ENCODE measurements at places on chromosomes 1 and 21.

- no peak for DNase-seq
Observed at GRCh38 chr1:1199961-1200875, 6.2 kb downstream of the TNFRSF18 start.

GRCh38 chr1:4801192-4801924 is 146.9 kb downstream of the AJAP1 start:
- DNase-seq = peak; percentile 6

GRCh38 chr1:151935154-151935553 is 25.8 kb upstream of the THEM4 start:
- no peak for DNase-seq

DNA sequence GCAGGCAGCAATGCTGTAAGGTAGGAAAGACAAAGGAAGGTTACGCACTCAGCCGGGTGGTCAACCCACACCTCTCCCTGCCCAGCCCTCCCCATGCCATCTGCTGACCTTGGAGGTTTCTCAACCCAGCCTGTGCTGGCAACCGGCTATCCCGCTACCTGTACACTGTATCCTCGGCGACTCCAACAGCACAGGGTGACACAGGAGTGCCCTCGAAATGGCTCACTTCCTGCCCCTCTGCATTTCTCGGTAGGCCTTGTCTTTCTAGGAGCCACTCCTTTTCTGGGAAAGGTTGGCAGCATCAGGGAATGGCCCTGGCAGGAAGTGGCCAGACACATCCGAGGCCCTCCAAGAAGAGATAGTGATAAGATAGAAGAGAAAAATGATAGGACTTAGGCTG is 124.0 kb downstream of the PROX1 start:
- no peak for DNase-seq

DNA sequence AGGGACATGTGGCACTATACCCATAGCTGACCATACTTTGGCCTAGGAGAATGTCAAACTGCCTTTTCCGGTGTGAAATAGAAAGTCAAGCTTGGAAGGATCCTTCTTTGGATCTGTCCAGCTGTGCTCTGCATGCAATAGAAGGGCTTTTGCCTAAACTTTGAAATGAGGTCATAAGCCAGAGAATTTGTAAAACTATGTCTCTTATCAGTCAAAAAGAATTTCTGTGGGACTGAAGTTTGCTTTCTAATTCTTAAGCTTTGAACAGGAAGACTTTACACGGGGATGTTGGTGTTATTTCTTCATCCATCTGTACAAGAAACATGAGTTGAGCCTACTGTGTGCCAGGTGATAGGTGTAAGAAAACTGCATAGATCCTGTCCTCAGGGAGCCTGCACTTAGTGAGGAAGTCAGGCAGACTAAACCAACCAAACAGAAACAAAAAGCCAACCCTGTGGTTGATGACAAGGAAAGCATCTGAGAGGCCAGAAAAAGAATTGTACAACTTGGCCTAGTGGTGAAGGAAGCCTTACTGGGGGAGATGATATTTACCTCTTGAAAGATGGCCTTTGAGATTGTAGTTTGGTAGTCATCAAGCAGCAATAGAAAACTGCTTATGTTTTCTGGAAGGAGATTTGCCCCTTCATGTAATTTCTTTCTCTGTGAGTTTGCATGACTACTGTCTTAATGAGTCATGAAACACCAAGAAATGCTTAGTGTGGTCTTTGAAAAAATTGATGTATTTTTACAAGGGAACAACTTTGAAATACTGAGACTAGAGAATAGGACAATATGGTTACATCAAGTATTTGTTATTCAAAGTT is 24.8 kb downstream of the TGFB2 start:
- no peak for DNase-seq

DNA sequence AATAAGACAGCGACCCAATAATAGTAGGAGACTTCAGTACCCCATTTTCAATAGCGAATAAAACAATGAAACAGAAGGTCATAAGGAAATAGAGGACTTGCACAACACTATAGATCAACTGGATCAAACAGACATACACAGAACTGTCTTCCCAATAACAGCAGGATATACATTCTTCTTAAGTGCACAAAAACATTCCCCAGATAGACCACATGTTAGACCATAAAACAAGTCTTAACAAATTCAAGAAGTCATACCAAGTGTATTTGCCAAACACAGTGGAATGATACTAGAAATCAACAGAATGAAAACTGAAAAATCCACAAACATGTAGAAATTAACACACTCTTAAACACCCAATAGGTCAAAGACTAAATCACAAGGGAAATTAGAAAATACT is 78.0 kb downstream of the LBR start:
- DNase-seq = no peak

DNA sequence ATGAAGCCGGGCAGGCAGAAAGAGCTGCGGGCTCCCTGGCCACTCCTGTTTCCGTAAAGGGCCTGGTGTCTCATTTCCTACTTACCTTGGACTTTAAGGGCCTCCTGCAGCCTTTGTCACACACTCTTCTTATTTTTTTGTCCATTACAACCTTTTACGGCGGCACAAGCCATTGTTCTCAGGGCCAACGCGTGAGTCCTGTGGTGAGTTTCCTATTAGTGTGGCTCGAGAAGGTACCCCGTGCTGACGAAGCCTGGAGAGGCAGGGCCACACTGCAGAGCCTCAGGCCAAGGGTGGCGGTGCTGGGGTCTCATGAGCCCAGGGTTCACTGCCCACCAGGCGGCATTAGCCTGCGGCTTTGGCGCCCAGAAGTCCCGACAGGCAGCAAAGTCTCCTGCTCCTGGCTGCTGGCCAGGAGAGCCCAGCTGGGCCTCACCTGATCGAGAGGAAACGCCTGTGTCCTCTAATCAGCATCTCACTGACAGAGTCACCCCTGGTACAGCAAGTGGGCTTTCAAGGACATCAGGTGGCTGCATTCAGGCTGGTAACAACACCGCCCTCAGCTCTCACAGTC is 62.0 kb downstream of the SIK1 start:
- no peak for DNase-seq

DNA sequence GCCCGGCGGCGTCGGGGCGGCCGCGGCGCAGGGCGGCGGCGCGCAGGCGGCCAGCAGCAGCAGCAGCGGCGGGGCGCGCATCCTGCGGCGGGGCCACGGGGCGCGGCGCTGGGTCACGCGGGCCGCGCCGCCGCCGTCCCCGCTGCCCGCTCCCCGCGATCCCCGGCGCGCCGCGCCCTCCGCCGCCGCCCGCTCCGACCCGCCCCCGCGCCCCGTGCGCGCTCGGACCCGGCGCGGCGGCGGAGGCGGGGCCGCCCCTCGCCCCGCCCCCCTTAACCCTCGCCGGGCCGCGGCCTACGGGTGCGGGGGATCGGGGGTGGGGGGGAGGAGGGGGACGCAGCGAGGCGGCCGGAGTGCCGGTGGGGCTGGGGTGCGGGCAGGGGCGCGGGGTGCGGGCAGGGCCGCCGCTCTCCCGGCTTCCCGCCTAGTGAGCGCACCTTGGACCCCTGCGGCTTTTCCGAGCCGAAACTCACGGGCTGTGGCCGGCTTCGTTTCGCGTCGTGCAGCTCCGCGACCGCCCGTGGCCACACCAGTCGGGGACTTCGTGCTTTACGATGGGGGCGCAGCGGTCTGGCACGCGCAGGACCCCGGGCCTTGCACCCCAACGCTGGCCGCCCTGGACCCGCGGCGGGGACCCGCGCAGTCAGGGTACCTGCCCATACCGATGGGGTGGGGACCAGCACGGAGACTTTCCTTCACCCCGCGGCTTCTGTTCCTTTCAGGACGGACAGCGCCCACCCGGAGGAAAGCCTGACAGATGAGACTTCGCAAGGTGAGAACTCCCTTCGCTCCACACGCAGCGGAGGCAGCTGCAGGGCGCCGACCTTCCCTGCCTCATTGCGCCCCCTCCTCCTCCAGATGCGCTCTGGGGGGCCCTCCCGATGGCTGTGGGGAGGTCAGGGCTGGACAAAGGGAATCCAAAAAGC is at the start of gene FNDC10:
Gene FNDC10 (minus strand): TSS at position 201 of the 926 bp plus-strand sequence. CDS start 120 bp downstream, at position 81.
- DNase-seq = no peak

GRCh38 chr1:162072740-162073139 is 3.2 kb downstream of the NOS1AP start:
- no peak for DNase-seq

GRCh38 chr1:19040010-19040680 is 83.7 kb upstream of the IFFO2 start:
- no peak for DNase-seq

DNA sequence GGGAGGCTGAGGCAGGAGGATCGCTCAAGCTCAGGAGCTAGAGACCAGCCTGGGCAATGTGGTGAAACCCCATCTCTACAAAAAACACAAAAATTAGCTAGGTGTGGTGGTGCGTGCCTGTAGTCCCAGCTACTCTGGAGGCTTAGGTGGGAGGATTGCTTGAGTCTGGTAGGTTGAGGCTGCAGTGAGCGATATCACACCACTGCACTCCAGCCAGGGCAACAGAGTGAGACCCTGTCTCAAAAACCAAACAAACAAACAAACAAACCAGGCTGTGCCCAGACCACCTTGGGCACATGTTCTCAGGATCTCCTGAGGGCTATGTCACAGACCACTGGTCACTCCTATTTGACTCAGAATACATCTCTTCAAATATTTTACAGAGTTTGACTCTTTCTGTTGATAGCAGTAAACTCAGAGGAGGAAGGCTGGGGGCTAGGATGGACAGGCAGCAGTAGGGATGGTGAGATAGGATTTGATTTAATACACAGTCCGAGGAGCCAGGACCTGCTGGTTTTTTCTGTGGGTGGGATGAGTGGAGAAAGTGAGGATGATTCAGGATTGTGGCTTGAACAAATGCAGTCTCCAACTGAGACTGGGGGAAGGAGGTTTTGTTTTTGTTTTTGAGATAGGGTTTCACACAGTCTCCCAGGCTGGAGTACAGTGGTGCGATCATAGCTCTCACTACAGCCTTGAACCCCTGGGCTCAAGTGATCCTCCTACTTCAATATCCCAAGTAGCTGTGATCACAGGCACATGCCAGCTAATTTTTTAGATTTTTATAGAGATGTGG is 46.5 kb downstream of the OLFML3 start:
- DNase-seq = no peak

DNA sequence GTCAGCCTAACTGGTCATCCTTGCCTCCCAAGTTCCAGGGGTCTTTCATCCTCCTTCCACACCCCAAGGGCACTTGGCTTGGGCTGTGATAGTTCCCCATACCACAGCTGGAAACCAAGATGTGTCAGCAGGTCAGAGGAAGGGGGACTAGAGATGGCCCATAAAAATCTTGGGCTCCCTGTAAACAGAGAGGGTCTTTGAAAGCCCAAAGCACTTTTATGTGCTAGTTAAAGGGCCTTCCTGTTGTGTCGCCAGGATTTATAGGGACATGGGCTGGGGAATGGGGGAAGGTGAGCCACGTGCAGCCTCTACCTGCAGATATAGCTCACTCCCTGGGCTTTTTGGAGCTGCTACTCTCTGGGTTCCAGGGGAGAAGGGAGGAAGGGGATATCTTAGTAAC is 11.9 kb upstream of the UBL4B start:
- DNase-seq = no peak

GRCh38 chr1:167734841-167735240 is 13.1 kb downstream of the MPZL1 start:
- no peak for DNase-seq

GRCh38 chr21:34205811-34206571 is 132.6 kb downstream of the MRPS6 start:
- DNase-seq = peak; percentile 36

DNA sequence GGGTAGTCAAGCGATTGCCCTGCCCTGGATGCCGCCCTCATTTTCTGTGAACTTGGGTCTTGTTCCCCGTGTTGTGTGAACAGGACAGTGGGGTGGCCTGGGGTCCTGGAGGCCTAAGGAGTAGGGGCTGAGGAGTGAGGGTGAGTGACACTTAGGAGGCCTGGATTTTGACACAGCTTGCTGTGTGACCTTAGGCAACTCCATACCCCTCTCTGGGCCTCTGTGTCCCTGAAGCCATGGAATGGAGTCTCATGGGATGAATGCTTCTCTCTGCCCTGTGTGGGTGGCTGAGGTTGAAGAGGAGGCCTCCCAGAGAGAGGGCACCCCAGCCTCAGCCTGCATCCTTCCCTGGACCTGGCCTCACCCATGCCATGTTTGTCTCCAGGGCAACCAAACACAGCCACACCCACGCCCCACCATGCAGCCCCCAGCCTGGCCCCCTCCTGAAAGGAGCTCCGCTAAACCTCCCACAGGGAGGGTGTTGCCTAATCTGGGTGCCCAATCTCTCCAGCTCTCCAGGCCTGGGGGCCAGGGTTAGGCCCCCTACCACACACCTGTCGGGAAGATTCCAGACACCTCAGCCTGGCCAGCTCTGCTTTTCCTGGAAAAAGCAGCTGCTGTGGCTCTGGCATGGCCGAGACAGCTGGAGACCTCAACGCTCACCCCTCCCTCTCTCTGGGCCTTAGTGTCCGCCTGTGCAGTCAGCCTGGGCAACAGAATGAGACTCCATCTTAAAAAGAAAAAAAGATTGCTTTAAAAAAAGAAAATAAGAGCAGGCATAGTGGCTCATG is 9.9 kb downstream of the MYOM3 start:
- DNase-seq = no peak

DNA sequence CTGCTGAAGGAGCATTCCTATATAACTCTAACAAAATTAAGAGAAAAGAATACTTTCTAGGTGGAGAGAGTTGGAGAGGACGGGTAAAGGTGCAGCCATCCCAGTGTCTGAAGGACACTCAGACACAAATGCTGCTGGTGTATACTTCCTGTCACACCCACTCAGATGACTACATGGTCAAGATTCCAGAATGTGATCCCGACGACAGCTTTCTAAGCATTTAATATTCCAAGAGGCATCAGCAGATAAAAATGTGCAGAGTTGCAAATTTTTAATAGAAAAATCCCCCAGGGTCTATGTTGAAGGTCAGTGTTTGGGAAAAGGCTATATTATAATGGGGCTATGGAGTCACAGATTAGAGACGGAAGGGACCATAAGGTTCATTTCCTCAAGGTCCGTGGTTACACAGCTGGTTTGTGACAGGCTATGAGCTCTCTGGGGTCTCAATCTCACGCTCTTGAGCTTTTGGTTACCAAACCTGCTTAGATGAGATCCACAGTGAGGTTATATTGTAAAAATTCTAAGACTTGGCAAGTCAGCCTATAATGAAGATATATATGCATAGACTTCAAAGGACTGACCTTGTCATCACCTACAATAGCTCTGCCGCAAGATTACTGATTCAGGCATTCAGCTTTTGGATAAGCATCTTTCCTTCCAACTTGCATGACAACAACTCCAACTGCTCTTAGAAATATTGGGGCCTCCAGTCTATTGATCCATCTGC is 35.1 kb downstream of the ZNF281 start:
- no peak for DNase-seq

DNA sequence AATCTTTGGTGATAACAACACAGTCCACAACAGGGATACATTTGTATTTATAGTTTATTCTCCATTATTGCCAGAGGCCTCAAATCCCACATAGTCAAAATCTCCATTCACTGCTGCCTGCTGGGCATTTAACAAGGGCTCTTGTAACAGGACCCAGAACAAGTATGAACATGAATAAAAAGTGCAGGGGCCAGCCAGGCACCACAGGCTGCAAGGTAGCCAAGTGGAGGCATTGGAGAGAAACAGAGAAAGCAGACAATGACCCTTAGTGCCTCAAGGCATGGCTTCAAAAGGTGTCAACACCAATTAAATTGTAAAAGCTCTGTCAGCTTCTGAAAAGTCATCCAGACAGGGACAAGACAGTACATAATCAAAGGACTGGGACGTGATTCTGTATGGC is 116.8 kb downstream of the ATP6V1G3 start:
- DNase-seq = no peak
